ENCODE measurements at places on chromosomes 3 and 15. TPM values are rescaled to one million over a fixed set of nuclear protein-coding genes. Genes with fewer than 3 reads are reported as not detected.

DNA sequence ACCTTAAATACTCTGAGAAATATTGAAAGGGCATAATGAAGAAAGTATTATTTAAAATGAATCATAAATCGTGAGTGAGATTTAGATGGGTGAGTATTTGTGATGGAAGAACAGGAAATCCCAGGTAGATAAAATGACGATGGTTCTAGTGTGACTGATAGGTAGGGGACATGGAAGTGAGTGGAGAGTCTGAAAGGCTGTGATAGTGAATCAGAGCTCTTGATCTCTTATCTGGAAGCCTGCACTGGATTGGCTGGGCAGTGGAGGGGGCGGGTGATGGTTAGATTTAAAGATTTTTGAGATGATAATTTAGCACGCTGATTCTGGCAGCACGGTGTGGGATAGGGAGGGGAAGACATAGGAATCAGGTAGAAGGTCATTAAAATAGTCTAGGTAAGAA is 20.1 kb downstream of the HGD start:
- no peaks in the 10 kb centered on the region for H3K4me1 ChIP-seq
- no peak overlapping the region for H3K27ac ChIP-seq
- no peaks in the 10 kb centered on the region for H3K36me3 ChIP-seq
- no peak for DNase-seq

Gene GOLGA6D
- total RNA-seq: not detected

- H3K36me3 ChIP-seq: no peaks in the 10 kb centered on the region
- H3K27me3 ChIP-seq: no peaks in the 10 kb centered on the region
- peak overlapping the region; percentile 32 for H3K4me3 ChIP-seq
- H3K27ac ChIP-seq: no peak overlapping the region
- DNase-seq: no peak
- H3K4me1 ChIP-seq: no peaks in the 10 kb centered on the region
Observed at GRCh38 chr15:23566071-23566554, 639 bp downstream of the MKRN3 start.

DNA sequence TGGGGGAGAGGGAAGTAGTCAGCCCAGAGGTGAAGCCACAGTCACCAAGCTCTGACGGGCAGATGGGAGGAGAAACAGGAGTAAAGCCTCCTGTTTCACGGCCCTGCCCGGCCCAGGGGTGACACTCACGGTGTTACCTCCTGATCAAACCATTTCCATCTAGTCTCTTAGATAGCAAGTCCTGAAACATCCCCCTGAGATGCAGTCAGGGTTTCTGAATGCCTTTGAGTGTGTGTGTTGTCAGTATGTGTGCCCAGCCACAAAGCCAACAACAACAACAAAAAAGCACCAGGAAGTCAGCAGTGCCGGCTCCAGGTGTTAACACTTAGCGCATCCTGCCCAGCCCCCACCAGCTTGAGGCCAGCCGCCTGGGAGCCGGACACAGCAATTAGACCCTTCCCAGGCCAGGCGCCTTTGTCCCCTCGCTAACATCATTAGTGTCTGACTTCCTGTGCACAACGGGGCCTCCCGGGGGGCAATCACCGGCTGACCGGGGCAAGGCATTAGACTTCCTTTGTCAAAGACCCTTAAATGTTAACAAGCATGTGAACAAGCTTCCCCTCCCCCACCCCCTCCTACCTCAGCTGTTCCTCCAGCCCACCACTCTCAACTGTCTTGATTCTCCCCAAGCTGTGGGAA is 34.5 kb downstream of the IL17RD start:
- no peak overlapping the region for H3K4me3 ChIP-seq
- peak; percentile 42 for DNase-seq
- H3K36me3 ChIP-seq: no peaks in the 10 kb centered on the region
- peaks cover 15% of the 10 kb centered on the region for H3K4me1 ChIP-seq
- no peak overlapping the region for H3K27ac ChIP-seq
- H3K27me3 ChIP-seq: no peaks in the 10 kb centered on the region

DNA sequence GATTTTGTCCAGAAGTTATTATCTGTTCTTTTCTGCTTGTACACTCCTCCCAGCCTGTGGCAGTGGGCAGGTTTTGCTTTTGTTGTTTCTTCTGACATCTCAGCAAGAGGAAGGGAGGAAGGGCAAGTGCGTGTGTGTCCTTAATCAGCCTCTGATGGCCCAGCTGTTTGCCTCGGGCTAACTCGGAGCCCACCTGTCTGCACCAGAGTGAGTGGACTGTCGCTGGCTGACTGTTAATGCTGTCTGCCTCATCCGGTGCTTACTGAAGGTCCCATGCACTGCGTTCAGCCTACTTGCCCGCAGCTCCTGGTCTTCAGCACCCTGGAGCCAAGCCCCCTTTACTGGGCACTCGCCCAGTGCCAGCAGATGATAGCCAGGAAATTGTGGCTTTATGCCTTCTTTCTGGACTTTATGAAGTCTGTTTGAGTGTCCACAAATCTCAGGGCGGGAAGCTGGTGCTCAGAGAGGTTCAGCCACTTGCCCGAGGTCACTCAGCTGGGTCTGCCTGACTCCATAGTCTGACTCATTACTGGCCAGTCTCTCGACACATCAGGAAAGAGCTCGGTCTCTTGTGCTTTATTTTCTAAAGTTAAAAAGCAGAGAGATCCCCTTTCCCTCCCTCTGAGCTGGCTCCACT is 89.5 kb downstream of the CHRNA7 start:
- H3K4me1 ChIP-seq: no peaks in the 10 kb centered on the region
- no peak for DNase-seq
- H3K27ac ChIP-seq: no peak overlapping the region
- no peaks in the 10 kb centered on the region for H3K36me3 ChIP-seq
- peaks cover 2% of the 10 kb centered on the region for H3K27me3 ChIP-seq

Gene FSIP1
- total RNA-seq: 0.28 TPM

- no peak for DNase-seq
- H3K36me3 ChIP-seq: peaks cover 67% of the 10 kb centered on the region
- H3K4me1 ChIP-seq: no peaks in the 10 kb centered on the region
- no peak overlapping the region for H3K4me3 ChIP-seq
Observed at GRCh38 chr3:51934139-51934850, 7.4 kb downstream of the RRP9 start.

GRCh38 chr3:157051591-157051990 is 108.4 kb downstream of the CCNL1 start:
- H3K27ac ChIP-seq: no peak overlapping the region
- no peak overlapping the region for H3K4me3 ChIP-seq

Gene VGLL3
- total RNA-seq: 25.4 TPM

Gene HTR3E
- not detected for total RNA-seq

Gene CHAC1
- 0.72 TPM for total RNA-seq

GRCh38 chr15:64430000-64430735 is 30.2 kb upstream of the ZNF609 start:
- H3K4me3 ChIP-seq: no peak overlapping the region
- H3K27me3 ChIP-seq: no peaks in the 10 kb centered on the region
- H3K4me1 ChIP-seq: no peaks in the 10 kb centered on the region
- peaks cover 58% of the 10 kb centered on the region for H3K36me3 ChIP-seq
- no peak overlapping the region for H3K27ac ChIP-seq

- no peak overlapping the region for H3K27ac ChIP-seq
- H3K27me3 ChIP-seq: no peaks in the 10 kb centered on the region
- no peaks in the 10 kb centered on the region for H3K4me1 ChIP-seq
- H3K36me3 ChIP-seq: no peaks in the 10 kb centered on the region
Observed at GRCh38 chr3:185115371-185115770, 37.5 kb downstream of the C3orf70 start.

DNA sequence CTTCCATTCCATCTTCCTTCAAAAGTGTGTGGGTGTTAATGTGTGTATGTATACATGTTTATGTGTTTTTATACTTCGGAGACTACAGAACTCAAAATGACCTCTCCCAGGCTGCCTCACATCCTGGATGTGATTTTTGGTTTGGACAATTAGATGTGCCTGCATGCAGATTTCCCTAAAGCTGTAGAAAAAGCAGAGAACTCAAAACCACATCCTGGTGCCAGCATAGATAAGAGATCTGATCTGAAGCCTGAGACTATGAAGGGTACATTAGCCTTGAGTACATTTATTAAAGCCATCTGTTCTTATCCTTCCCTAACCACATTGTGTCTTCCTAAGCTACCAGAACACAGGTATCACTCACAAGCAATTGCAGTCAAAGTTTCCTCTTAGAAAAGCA is 319.4 kb upstream of the RASGRP1 start:
- DNase-seq: no peak
- H3K27me3 ChIP-seq: no peaks in the 10 kb centered on the region
- H3K27ac ChIP-seq: no peak overlapping the region
- H3K4me3 ChIP-seq: no peak overlapping the region

Data from heart left ventricle (tissue), 16 donors.